Stimulated activated CD8-positive, alpha-beta memory T cell treated with anti-CD3 and anti-CD28 coated beads, Interleukin-7, amount 100 ng/mL, for 4 hours (primary cell): ENCODE measurements at places on chromosomes 7 and 10.
A peak's percentile ranks its signal among the peaks of the same experiment; 100 is the strongest.

- DNase-seq, result peak; percentile 28
These were observed 51.1 kb downstream of the CPEB3 start for GRCh38 chr10:92239600-92240288.

- no peak for DNase-seq
These were observed 58.0 kb downstream of the PDGFA start for GRCh38 chr7:461453-462172.

DNA sequence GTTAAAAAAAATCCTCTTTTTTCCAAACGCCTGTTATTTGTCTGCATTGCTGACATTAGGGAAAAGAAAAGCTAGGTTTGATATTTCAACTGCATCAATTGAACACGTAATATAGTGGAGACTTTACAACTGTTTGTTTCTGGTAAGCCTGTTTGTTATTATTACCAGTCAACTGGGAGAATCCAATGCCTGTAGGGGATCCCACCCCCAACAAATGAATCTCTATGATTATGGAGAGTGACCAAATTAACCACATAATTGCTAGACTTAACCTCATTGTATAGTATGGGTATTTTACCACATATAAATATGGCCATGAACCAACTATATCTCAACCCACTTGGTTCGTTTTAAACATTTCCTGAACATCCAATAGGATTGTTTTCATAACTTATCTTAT, 216.1 kb downstream of the TWIST1 start:
- no peak for DNase-seq

DNA sequence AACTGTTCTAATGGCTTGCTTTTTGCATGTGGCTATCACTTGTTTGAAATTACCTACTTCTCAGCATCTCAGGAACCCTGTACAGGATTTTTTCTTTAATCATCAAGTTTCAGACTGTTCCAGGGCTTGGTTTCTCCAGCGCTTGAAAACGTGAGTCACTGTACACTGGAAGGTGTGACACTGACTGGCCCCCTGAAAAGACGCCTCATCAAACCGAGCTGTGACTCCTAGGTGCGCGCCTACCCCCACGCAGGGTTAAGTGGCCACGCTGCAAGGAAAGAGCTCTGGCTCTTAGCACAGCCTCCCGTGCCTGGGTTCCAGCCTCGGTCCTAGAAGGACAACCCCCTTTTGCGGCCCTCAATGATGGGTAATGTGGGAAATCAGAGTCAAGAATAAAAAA, 81.0 kb downstream of the EBF3 start:
- no peak for DNase-seq

- DNase-seq, result no peak
These were observed 153.1 kb upstream of the MEOX2 start for GRCh38 chr7:15839416-15840100.

DNA sequence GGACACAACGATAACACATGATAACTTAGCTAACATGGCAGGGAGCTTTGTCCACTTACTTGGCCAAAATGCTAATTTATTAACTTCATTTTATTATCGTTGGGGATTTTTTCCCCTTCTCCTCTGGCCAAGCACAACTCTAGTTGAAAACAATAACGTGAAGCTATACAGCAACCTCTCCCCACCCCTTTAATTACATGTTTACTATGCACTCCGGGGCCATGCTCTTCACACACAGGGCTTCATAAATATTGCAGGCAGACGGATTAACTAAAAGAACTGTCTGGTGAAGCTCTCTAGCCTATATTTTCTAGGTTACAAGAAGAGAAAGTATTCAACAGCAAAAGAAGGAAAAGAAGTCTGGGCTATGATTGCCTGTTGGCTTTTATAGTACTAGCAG, 51.7 kb downstream of the XRCC2 start:
- no peak for DNase-seq

DNA sequence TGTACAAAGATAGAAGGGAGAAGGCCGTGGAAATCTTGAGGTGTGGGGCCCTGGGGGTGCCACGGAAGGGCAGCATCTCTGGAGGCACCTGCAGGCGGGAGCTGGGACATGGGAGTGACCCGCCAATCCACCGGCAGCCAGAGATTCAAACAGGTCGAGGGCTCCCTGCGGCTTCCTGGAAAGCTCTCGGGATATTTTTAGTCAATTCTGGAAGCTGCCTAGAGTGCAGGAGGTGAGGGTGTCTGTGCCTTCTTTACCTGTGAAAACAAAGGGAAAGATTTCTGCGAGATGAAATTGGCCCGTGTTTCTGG, 16.6 kb downstream of the MNX1 start:
- no peak for DNase-seq

DNA sequence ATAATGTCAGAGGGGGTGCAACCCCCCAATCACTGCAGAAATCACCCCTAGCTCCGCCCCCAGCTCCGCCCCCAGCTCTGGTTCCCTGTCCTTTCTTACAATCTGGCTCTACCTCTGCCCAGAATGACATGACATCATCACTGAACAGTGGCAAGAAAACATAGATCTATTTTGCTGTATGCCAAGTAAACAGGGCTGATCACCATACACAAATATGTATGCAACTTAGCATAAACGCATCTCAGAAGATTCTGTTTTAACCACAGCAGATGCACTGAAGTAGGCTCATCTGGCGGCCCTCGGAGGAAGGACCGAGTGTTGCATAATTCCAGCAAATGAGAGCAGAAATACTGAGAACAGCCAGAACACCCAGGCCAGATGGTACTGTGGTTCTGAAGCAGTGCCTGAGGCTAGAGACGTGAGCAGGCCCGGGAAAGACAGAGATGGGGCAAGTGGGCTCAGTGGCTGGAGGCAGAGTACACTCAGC, 293.3 kb upstream of the KLF14 start:
- DNase-seq, result no peak

- no peak for DNase-seq
These were observed 92.4 kb downstream of the KIF20B start for GRCh38 chr10:89793649-89794254.

DNA sequence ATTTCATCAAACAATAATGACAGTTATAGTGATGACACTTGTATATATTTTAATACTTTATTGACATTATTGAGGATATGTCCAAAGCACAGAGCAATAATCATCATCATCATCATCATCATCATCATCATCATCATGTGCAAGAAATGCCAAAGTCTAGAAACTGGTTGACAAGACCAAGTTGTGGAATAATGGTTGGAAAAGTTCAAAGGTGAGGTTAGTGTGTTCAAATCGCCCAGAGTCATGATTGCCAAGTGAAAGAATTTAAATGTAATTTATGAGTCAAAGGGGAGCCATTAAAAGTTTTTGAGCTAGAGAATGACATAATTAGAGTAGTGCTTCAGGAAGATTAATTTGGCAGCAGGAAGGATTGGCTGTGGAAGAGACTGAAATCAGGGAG, 852.4 kb downstream of the SORCS1 start:
- DNase-seq, result no peak

GRCh38 chr10:43259213-43259991, 7.5 kb downstream of the RASGEF1A start:
- no peak for DNase-seq

GRCh38 chr10:7370511-7370910, 40.3 kb downstream of the SFMBT2 start:
- DNase-seq, result no peak

DNA sequence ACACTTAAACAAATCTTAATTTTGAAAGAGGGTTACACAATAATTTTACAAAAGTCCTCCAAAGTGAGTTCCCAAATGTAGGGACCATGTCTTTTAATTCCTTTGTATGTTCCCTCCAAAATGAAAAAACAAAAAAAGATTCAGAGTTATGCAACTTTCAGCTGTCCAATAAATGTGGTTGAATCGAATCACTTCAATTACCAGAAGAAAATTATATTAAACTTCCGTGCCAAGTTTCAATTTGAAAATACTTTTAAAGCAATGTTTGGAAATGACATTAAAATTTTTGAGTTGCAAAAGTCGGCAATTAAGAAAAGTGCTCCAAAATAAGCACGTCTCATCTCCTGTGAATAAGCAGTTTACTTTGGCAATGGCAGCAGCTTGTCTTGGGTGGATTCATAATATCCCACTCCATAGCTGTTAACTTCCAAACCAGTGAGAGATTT, 60.3 kb upstream of the C1GALT1 start:
- no peak for DNase-seq

- DNase-seq, result no peak
These were observed 95.4 kb downstream of the TCF7L2 start for GRCh38 chr10:113045147-113046055.

DNA sequence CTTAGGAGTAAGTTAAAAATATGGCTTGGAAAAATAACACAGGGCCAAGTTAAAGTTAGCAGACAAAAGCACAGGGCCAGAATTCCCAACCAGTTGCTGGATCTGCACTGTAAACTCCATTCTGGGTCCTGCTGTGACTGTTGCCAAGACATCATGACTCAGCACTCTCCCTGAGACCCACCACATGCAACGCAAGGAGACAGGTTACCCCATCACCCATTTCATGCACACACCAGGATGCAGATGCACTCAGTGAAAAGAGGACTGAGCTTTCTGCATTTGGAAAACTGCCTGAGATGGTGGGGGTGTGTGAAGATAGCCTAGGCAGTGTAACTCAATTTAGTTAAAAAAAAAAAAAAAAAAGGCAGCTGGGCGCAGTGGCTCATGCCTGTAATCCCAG, 97.6 kb upstream of the ZNF438 start:
- DNase-seq, result no peak

DNA sequence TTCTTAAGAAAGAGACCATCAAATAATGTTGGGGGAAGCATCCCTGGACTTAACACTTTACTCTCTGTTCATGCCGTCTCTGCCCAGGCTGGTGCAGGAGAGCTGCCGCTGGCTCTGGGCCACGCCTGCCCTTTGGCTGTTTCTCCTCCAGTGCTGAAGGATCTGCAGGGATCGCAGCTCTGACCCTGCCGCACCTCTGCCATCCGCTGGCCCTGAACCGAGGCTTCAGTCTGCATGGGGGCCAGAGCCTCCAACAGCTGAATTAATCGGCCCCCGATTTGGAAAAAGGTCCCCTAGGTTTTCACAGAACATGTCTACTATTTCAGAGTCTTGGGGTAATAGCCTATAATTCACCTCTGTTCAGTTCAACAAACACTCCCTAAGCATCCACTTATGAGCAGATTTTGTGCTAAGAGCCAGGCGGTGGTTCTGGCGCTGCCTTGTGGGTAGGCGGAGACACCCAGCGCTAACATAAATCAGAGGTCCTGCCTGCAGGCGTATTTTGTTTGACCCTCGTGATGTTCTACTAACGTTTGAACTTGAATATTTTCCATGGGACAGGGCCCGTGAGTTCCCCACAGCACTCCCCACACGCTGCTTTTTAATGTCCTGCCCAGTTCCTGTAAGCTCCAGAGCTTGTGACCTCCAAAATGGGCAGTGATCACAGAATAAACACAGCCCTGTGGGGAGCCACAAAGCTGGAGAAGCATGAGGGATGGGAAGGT, 99.0 kb downstream of the DYNC2I1 start:
- no peak for DNase-seq

DNA sequence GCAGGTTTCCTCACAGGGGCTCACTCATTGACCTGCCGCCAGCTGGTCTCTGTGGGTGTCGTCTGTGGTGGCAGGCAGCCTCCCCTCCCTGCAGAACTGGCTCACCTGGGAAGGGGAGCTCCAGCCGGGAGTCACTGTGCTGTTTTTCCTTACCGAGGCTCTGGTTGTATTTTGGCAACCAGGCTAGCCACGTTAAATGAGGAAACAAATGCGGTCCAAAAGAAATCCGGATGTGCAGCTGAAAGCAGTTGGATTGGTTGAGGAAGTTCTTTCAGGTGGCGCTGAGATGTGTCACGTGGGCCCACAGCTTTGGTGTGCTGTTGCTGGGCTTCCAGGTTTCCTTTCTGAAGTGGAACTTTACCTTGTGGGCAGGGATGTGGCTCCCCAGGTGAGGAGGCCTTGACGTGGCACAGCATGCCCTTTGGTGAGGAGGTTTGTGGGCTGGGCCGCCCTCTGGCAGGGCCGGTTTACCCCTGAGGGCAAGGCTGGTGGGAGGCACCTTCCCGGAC, 14.2 kb downstream of the MTURN start:
- no peak for DNase-seq

DNA sequence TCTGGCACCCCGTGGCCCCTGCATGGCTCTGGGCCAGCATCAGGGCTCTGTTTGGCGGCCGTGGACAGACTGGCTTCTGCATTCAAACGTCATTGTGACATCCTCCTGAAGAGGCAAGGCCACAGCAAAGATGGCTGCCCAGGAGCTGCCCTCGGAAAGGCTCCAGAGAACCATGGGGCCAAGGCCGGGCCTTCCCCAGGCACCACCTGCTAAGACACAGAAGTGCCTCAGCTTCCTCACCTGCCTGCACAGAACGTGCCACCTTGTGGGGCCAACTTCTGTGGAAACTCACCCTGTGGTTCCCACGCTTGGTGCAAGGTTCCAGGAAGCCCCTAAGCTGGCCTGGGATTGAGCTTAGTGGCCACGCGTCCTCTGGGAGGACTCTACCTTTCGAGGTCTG, 396.9 kb downstream of the PTPRN2 start:
- DNase-seq, result no peak

- DNase-seq, result no peak
These were observed 664.9 kb downstream of the CNTNAP2 start for GRCh38 chr7:146781352-146782116.

DNA sequence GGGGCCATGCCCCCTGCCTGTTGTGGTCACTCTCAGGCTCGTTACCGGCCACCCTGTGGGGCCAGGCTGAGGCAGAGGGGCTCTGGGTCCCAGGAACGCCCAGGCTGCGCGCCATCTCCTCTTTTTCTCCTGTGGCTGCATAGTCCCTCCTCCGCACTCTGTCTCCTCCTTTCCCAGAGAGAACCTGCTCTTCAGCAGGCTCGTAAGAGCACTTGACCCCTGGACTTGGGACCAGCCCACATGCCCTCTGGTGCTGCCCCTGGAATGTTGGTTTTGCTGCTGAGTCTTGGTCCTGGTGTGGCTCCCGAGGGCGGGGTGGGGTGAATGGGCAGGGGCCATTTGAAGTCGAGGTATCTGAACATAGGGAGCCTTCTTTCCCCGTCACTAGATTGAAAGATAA, 6.6 kb upstream of the BHLHA15 start:
- DNase-seq, result no peak
